ENCODE measurements at places on chromosomes 5 and 9.

GRCh38 chr5:134445856-134446818, 34.5 kb upstream of the CDKN2AIPNL start:
- no peak for DNase-seq

DNA sequence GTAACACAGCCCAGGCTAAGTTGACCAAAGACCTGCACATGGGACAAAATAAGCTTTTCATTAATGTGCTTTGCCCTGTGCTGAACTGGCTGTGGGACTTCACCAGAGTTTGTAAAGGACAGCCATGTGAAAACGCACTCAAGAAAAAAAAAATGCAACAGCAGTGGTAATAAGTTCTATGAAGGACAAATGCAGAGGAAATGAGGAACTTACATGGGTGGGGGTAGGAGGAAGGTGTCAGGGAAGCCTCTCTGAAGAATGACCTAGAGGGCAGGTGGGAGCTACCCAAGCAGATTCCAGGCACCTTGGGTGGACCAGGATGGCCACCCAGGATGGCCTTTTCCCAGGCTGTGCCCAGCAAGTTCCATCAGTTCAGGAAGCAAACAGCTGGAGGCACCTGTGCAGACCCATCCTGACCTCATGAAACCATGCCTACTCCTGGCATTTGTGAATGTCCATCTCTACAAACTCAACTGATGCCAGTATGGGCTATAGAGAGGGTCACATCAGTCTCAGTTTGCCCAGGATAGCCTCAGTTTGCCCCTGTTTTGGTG, 6.7 kb upstream of the PHF2 start:
- DNase-seq: no peak

- no peak for DNase-seq
These were observed 83.5 kb downstream of the RANBP17 start for GRCh38 chr5:170945275-170945674.

GRCh38 chr5:135372654-135373381, 26.2 kb downstream of the MACROH2A1 start:
- no peak for DNase-seq

- DNase-seq: no peak
These were observed 159.4 kb downstream of the SEMA6A start for GRCh38 chr5:116415182-116415581.

GRCh38 chr9:70073193-70073592, 29.5 kb downstream of the MAMDC2 start:
- no peak for DNase-seq

GRCh38 chr9:96691326-96691725, 36.2 kb upstream of the PRXL2C start:
- no peak for DNase-seq

DNA sequence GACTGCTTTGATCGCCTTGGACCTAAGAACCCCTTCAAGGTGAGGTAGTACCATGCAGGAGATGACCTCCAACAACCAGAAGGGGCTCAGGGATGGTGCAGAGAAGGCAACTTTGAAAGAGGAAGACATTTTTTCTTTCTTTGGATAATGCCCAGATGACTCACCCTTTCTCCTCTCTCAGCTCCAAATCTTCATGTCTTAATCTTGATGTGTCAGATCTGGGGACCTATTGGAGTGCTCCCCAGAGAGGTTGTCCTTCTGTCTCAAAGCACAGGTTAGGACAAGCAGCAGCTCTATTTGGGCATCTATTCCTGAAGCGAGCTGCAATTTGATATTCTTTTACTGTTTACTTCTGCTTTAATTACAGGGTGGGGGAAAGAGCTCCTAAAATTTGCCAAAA, 229.9 kb upstream of the MAP3K1 start:
- no peak for DNase-seq

GRCh38 chr9:12908895-12909294, 134.1 kb downstream of the LURAP1L start:
- DNase-seq: no peak

DNA sequence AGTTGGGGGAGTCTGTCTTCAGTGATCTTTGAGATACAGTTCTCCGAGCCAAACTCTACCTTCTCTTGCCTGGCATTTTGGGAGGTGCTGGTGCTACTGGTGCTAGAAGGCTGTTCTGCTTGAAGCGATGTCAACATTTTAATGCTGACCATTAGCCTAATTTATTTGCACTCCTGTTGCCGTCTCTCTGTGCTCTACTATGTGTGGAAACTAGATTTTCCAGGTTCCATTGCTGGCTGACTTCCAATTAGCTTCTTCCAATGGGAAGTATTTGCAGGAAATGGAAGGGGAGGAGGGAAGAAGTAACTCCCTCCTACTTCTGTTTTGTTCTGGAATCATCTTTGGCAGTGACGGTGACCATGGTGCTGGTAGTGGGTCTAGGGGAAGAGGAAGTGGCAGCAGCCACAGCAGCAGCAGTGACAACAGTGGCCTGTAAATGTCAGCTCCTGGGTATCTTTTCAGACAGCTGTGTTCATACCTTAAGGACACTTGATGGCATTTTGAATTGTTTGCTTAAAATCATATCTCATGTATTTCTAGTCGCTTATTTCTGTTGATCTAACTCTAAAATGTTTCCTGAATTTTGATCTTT, 7.9 kb downstream of the TXNDC8 start:
- no peak for DNase-seq

- DNase-seq: peak; percentile 14
These were observed 42.5 kb downstream of the TMEM167A start for GRCh38 chr5:83034528-83035207.

DNA sequence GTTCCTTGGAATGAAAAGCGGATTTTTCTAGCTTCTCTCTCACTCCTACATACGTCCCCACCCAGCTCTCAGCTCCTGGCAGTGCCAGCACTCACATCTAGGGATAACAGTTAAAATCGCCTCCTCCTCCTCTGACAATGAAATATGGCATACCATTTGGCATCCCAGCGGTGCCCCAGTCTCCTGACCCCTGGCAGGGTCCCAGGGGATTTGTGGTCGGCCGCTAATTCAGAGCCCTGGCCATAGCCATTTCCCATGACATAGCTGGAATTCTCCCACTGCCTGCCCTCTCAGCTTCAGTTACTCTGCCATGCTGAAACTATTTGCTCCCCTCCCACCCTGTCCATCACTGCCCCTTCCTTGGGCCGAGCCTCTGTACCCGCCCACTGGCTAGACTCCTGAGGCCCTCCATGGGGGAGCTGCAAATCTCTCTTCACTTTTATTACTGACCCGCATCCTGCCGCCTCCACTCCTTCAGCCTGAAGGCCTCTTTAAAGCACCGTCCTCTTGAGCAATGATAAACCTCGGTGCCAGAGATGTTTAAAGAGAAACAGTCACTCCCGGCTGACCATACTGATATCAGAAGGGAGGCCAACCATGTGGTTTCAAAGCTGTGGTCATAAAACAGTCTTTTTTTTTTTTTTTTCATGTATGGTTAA, 139.8 kb downstream of the SLIT3 start:
- DNase-seq: no peak

DNA sequence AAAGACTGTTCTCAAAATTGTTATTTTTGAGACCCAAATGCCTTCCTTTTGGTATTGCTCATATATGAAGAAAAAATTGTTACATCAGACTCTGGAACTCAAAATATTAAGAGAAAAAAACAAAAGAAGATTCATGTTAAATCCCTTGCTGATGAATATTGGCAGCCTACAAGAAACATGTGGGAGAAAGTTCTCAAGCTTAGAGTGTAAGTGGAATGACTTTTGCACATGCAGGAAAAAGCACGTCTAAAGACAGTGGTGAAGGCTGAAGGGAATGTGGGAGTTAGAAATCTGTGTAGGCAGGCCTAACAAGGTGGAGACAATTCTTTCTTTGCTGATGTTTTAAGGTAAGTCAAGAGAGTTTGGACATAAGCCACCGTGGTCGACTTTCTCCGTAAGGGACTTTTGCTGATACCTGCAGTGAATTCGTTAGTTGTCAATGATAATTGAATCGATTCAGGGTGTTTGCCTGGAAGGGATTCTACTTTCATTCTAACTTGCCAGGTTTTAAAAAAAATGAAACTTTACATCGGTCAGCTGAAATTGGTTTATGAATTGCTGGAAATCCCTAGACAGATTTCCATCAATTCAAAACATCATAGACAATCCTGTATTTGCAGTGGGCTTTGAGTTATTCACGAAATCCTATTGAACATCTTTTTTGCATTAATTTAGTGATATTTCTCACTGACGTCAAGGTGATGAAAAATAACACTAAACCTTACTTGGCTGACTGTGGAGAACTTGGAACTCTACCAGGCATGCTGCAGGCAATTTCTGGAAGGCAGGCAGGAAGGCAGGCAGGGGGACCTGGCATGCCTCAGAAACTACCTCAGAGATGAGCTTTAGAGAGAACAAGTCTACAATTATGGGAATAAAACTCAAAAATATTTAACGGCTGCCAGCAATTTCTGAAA, 359.1 kb upstream of the ADAMTSL1 start:
- DNase-seq: no peak

- no peak for DNase-seq
These were observed 14.1 kb upstream of the AK3 start for GRCh38 chr9:4755026-4755609.

GRCh38 chr5:58912116-58912515, 329.2 kb downstream of the RAB3C start:
- DNase-seq: no peak

- no peak for DNase-seq
These were observed 7.6 kb upstream of the ELOVL7 start for GRCh38 chr5:60851626-60852025.

DNA sequence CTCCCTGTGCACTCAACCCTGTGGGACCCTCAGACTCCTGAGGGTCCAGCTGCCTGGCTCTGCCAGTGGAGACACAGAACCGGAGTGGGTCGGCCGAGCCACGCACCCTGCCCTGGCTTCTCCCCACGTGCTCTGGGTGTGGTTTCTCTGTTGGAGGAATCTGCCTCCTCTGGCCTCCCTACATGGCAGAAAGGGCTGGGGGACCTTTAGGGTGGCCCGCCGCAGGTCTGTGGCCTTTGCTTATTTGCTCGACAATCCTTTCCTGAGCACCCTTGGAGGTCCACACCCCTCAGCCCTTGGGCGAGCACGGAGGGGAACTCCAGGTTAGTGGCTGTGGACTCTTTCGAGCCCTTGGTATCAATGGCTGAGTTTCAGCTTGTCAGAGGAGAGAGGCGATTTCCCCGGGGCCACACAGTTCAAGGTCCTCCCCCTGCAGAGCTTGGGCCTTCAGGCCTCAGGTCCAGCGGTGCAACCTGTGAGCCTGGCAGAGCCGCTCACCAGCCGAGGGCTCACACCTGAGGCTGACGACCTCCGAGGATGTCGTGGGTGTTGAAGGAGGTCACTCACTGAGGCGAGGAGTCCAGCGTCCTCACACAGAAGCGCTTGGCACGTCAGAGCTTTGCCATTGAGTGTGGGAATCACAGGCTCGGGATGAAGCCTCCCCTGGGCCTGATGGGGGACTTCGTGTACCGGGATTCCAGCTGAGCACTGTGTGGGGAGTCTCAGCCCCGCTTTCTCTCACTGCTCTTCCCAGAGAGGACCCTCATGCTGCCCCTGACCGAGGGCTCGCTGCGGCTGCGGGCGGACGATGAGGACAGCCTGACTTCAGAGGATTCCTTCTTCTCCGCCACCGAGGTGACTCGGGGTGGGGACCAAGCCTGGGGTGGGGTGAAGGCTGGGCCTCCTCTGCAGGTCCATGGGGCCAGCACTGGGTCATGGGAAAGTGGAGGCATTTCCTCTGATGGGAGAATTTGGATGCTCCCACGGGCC, 20.8 kb upstream of the DOLPP1 start:
- no peak for DNase-seq

- no peak for DNase-seq
These were observed 180.7 kb downstream of the KDM4C start for GRCh38 chr9:6938447-6938846.

DNA sequence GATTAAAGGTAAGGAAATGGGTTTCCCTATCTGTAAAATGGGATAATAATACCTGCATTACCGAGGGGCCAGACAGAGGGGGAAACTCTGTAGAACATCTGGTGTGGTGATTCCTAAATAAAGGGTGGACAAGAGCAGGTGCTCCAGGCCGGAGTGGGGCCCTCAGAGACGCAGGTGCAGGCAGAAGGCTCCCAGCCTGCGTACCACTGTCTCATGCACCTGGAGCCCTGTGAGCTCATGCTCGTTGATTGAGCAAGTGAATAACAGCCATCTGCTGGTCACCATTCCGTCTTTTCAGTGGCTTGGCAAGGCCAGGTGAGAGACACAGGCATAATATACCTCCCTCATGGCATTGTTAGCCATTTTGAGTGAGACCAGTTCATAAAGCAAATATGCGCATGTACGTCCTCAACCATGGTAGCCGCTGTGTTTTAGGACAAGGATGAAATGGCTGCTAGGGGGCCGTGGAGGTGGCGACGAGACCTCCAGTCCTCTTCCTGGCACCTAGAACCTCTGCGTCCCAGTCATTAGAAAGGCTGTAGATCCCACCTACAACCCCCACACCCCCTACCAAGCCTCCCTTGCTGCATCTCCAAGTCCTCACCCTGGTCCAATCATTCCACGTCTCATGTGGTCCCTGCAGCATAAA, 198.0 kb upstream of the MVB12B start:
- no peak for DNase-seq

- no peak for DNase-seq
These were observed 82.2 kb upstream of the BRINP1 start for GRCh38 chr9:119451426-119451825.

- peak; percentile 66 for DNase-seq
These were observed 147.7 kb downstream of the BARX1 start for GRCh38 chr9:93807166-93808074.

DNA sequence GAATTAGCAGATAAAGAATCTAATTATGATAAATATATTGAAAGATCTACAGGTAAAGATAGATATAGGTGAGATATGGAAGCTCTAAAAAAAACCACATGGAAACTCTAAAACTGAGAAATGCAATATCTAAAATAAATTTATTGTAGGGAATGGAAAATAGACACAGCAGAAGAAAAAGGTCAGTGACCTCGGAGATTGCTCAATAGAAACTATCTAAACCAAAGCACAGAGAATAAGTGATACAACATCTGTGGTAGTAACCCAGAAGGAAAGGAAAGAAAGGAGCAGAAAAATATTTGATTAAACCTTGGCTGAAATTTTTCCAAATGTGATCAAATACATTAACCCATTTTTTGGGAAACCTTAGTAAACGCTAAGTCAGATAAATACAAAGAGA, 43.1 kb upstream of the GLIPR2 start:
- DNase-seq: no peak

- no peak for DNase-seq
These were observed 63.5 kb upstream of the OSMR start for GRCh38 chr5:38782180-38782835.

- DNase-seq: no peak
These were observed 128.3 kb upstream of the CLINT1 start for GRCh38 chr5:157987259-157987658.

DNA sequence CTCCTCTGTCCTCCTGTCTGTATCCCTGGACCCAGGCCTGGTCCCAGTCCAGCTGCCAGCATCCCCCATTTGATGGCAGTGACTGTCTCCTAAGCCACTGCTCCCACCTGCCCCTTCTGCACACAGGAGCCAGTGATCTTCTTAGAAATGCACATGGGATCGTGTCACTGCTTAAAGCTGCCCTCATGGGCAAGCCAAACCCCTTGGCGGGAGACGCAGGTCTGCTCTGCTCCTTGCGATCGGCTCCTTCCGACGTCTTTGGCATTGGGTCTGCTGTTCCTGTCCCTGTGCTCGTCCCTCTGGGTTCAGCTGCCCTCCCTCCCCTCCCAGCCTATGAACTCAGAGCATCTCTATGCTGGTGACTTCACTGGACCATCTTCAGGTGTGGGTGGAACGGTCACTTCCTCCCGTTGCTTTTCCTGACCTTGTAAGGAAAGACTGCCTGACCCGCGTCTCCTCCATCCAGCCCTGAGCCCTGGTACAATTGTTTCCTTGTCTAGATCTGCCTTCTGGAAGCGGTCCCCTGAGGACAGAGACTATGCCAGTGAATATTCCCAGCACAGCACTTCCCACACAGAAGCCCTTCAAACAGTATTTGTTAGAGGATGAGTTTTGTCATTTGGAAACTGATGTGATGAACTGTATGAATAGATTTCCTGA, 116.5 kb downstream of the ZNF354C start:
- no peak for DNase-seq

Data from NCI-H1092 (cell line).